ENCODE measurements at places on chromosomes 3 and 15.
A peak's percentile ranks its signal among the peaks of the same experiment; 100 is the strongest.

- DNase-seq: no peak
Observed at GRCh38 chr3:3366386-3366785, 186.9 kb upstream of the CRBN start.

DNA sequence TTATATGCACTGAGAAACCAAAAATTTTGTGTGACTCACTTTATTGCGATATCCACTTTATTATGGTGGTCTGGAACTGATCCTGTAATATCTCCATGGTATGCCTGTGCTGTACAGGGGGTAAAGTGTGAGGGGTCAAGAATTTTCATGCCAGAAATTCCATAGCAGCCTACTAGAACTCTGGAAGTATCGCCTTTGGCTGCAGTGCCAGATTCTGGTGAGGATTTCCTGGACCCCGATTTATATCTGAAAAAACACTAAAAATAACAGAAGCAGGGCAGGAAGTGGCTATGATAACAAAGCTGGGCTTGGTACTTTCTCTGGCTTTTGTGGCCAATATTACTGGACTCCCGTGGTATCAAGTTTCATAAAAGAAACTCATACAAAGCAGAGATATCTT, 36.4 kb downstream of the CCDC80 start:
- DNase-seq: peak; percentile 54

DNA sequence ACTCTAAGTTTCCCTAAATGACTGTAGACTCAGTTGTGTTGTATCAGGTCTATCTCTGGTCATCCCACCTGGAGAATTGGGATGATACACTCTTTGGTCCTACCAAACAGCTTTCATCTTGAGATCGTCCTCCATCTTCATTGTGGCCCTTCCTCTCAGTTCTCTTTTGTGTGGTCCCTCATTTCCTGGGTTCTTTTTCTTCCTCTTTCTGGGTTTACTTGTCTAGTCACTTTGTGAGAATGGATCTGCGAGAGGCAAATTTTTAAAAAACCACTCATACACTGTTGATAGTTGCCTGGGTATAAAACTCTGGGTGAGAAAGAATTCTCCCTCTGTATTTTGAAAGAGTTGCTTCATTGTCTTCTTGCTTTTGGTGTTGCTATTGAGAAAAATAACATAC, 6.0 kb upstream of the AMOTL2 start:
- DNase-seq: no peak

GRCh38 chr3:124620600-124621063, 109.6 kb upstream of the UMPS start:
- peak; percentile 94 for DNase-seq

DNA sequence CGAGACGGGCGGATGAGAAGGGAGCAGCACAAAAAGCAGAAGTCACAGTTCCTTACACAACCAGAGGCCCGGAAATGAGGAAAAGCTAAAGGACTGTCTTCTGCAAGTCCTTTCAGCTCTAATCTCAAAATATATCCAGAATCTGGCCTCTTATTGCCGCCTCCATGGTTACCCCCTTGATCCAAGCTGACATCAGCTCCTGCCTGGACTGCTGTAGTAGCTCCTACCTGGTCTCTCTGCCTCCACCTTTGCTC, 324.0 kb upstream of the ROPN1 start:
- DNase-seq: peak; percentile 4

GRCh38 chr3:170603770-170604510, 18.1 kb upstream of the SLC7A14 start:
- DNase-seq: peak; percentile 7

- no peak for DNase-seq
Observed at GRCh38 chr3:134992180-134992579, 197.1 kb downstream of the EPHB1 start.

- no peak for DNase-seq
Observed at GRCh38 chr3:112647122-112647521, 6.2 kb upstream of the CCDC80 start.

- no peak for DNase-seq
Observed at GRCh38 chr3:172615296-172615695, 92.1 kb upstream of the TNFSF10 start.

GRCh38 chr3:98901119-98901391, 440 bp downstream of the DCBLD2 start:
- peak; percentile 63 for DNase-seq

GRCh38 chr3:160545504-160545871, 19.9 kb downstream of the KPNA4 start:
- DNase-seq: no peak

GRCh38 chr3:104392327-104392726, 974.4 kb upstream of the ALCAM start:
- peak; percentile 29 for DNase-seq

DNA sequence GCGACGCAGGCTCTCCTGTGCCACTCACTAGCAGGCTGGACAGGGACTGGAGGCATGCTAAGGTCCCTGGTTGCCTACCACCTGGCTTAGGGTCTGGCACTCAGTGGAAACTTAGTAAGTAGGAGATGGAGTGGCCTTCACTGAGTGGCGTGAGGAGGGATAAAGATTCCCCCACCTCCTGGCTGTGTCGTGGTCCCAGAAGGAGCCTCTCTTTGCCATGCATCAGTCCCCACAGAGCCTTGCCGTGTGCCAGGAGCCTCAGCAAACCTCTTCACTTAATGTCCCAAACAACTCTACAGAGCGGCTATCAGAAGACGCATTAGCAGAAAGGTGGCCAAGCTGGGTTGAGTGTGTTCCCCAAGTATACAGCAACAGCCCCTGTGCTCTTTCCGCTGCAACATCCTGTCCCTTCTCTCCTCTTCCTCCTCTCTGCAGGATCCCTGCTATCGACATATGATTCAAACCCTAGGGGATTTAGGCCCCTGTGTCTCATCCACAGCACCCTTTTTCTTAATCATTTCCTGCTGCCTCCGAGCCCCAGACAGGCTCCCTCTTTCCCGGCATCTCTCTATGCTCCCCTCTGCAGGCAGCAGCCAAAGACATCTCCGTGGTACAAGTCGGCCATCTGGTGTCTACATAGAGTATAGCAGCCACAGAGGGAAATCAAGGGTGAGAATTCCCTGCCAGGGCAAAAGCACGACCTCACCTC, 66.7 kb downstream of the SLC6A1 start:
- peak; percentile 80 for DNase-seq

DNA sequence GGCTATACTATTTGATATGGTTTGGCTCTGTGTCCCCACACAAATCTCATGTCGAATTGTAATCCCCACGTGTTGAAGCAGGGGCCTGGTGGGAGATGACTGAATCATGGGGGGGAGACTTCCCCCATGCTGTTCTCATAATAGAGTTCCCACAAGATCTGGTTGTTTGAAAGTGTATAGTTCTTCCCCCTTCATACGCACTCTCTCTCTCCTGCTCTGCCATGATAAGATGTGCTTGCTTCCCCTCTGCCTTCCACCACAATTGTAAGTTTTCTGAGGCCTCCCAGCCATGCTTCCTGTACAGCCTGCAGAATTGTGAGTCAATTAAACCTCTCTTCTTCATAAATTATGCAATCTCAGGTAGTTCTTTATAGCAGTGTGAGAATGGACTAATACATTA, 290.1 kb upstream of the CHRM5 start:
- peak; percentile 86 for DNase-seq

- no peak for DNase-seq
Observed at GRCh38 chr15:100053474-100054121, 288.2 kb downstream of the ADAMTS17 start.

DNA sequence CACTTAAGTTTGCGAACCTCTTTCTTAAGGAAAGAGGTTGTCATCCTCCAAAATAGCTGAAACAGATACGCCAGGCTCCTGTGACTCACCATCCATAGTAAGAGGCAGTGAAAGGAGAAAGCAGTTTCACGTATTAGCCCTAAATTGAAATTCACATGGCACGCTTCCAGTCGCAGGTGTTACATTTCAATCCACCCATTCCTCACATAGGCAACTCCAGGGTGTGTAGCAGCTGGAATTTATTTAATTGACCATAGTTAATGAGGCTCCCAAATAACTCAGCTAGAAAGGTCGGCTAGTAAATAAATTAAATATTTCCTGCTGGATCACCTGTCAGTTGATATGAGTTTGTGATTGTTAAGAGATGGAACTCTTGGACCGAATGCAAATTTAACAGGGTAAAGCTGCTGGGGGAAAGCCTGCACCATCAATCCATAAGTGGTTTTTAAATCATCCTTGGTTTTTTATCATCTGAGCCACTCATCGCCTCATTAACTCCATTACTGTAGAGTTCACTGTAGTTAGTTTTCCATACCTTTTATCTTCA, 19.6 kb downstream of the NSUN3 start:
- DNase-seq: no peak

DNA sequence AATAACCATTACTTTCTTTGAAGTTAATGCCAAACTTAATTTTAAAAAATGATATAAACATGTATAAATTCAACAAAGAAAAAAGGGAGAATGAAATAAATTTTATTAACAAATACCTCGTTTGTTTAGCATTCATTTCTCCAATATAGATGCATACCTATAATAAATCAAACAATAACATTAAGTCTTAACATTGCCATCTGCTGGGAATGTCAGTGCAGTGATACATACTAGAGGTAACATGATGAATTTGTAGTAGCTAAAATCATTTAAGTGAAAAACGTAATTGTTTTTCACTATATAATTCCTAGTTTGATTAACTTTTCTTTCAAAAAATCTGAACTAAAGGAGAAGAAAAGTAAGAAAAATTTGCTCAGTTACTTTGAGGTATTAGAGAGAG, 340.2 kb upstream of the CBLB start:
- peak; percentile 55 for DNase-seq

DNA sequence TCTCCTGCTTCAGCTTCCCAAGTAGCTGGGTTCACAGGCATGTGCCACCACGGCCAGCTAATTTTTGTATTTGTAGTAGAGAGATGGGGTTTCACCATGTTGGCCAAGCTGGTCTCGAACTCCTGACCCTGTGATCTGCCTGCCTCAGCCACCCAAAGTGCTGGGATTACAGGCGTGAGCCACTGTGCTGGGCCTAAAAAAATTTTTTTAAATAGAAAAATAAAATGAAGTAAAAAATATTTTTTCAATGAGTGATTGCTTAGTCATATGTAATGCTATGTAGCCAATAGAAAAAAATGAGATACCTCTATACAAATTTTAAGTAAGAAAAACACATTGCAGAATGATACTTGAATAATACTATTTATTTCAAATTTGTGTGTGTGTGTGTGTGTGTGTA, 27.9 kb upstream of the SLC30A4 start:
- no peak for DNase-seq

GRCh38 chr3:153666991-153667740, 454.0 kb upstream of the ARHGEF26 start:
- DNase-seq: no peak

All from OCI-M1 (cell line).